ENCODE measurements at places on chromosomes 5 and 9.

- peaks cover 9% of the 10 kb centered on the region for H3K4me1 ChIP-seq
- peaks cover 21% of the 10 kb centered on the region for H3K27me3 ChIP-seq
- DNase-seq = no peak
- no peak overlapping the region for H3K4me3 ChIP-seq
- H3K27ac ChIP-seq = no peak overlapping the region
These were observed 54.1 kb downstream of the GDA start for GRCh38 chr9:72203205-72203803.

- H3K36me3 ChIP-seq = no peaks in the 10 kb centered on the region
- H3K4me1 ChIP-seq = no peaks in the 10 kb centered on the region
- H3K27me3 ChIP-seq = no peaks in the 10 kb centered on the region
- DNase-seq = no peak
- H3K27ac ChIP-seq = no peak overlapping the region
These were observed 20.7 kb downstream of the ZNF462 start for GRCh38 chr9:106883626-106884190.

DNA sequence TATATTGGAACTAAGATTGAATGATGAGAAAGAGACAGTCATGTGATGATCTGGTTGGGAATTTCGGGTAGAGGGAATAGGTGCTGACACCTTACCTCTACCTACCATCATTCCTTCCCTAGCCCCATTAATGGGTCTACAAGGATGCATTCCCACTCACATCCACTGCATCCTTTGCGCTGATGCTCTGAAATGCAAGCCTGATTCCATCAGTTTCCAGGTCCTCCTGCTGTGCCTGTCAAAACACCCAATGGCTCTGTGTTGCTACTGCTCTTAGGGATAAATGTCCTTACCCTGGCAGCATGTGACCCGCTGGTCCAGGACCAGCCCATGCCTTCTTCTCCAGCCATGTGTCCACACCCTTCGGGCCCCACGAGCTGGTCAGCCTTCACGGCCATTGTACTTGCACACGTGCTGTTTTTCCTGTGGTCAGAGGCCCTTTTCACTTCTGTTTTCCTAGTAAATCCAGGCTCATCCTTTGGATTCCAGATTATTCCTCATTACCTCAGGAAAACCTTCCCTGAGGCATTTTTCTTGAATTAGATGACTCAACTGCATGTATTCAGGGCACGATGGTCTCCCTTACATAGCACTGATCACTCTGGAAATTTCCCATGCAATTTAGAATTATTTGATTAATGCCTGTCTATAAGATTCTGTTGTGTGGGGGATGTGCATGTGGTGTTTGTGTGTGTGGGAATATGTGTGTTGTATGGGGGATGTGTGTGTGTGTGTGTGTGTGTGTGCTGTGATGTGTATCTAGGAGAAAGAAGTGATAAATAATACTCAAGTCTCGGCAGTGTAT is 185.0 kb downstream of the DIRAS2 start:
- no peak for DNase-seq
- H3K27ac ChIP-seq = no peak overlapping the region

GRCh38 chr5:82635561-82636288 is 357.6 kb upstream of the RPS23 start:
- H3K4me3 ChIP-seq = no peak overlapping the region
- H3K4me1 ChIP-seq = peaks cover 8% of the 10 kb centered on the region
- no peaks in the 10 kb centered on the region for H3K27me3 ChIP-seq
- no peak for DNase-seq
- H3K36me3 ChIP-seq = peaks cover 4% of the 10 kb centered on the region
- H3K27ac ChIP-seq = no peak overlapping the region

DNA sequence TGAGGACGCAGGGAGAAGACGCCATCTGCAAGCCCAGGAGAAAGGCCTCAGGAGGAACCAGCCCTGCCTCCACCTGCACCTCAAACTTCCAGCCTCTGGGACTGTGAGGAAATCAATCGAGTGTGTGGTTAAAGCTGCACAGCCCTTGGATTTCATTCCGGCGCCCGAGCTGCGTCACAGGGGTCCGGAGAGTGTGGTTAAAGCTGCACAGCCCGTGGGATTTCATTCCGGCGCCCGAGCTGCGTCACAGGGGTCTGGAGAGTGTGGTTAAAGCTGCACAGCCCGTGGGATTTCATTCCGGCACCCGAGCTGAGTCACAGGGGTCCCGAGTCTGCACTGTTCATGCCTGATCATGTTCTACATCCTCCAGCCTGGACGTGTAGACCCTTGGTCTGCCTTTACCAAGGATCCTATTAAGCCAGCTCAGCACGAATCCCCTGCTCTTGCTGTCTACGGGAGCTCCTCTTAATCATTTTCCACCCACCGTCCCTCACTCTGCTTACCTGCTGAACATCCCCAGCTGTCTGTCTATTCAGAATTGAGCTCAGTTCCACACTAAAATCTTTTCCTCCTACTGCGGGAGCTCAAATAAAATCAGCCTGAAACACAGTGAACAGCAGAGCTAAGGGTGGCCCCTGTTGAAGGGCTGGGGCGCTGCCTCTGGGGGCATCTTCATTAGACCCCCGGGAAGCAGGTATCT is 73.0 kb upstream of the OLFM1 start:
- no peaks in the 10 kb centered on the region for H3K4me1 ChIP-seq
- no peak overlapping the region for H3K4me3 ChIP-seq
- H3K27ac ChIP-seq = no peak overlapping the region
- peaks cover 44% of the 10 kb centered on the region for H3K27me3 ChIP-seq
- no peak for DNase-seq

- no peak for DNase-seq
- H3K36me3 ChIP-seq = peaks cover 8% of the 10 kb centered on the region
- peak overlapping the region; percentile 75 for H3K27ac ChIP-seq
- H3K27me3 ChIP-seq = no peaks in the 10 kb centered on the region
- H3K4me1 ChIP-seq = peaks cover 10% of the 10 kb centered on the region
- H3K4me3 ChIP-seq = no peak overlapping the region
These were observed 24.8 kb downstream of the TTC1 start for GRCh38 chr5:160033546-160034252.

DNA sequence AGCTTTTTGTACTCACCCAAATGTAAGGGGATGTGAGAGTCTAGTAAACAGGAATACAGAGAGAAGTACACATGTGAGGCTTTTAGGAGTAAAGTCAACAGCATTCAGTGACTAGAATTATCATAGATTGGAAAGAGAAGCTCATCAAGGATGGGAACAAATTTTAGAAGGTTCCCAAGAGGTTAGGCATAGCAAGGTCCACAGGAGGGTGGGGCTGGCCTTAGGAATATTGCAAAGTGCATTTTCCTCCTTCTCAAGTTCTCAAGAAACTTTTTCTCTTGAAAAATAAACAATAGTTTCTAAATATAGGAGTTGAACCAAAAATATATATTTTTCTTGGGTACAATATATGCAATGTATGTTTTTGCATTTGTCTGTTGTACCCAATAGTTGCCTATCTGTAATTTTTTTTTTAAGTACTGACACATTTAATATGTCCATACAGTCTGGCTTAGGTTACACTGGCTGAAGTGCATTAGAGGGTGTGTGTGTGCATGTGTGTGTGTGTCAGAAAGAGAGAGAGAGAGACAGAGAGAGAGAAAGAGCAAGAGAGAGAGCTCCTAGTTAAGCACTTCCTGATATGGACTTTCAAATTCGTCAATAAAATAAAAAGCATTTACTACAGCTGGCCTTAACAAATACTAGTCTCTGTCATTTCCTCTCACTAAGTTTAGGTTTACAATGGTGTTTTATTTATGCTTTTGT is 62.2 kb downstream of the SNX18 start:
- DNase-seq = no peak
- no peaks in the 10 kb centered on the region for H3K36me3 ChIP-seq
- peaks cover 5% of the 10 kb centered on the region for H3K4me1 ChIP-seq
- H3K27me3 ChIP-seq = no peaks in the 10 kb centered on the region
- H3K4me3 ChIP-seq = no peak overlapping the region

DNA sequence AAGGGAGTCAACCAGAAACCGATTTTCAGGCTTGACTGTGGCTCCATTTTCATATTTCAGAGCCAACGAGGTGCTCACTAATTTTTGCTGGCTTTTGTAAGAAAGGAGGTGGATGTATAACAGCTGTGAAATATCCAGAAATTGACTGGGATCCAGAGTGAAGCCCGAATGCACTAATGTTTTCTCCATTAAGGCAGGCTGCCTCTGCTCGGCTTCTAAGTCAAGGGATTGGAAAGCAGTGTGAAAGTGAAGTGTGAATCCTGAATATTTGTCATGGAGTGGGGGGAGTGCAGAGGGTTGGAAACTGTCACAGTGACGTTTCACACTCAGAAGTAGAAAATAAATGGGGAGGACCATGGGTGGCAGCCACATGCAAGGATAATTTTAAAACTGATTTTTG is 237.4 kb downstream of the GOLPH3 start:
- no peak overlapping the region for H3K27ac ChIP-seq
- no peaks in the 10 kb centered on the region for H3K36me3 ChIP-seq

DNA sequence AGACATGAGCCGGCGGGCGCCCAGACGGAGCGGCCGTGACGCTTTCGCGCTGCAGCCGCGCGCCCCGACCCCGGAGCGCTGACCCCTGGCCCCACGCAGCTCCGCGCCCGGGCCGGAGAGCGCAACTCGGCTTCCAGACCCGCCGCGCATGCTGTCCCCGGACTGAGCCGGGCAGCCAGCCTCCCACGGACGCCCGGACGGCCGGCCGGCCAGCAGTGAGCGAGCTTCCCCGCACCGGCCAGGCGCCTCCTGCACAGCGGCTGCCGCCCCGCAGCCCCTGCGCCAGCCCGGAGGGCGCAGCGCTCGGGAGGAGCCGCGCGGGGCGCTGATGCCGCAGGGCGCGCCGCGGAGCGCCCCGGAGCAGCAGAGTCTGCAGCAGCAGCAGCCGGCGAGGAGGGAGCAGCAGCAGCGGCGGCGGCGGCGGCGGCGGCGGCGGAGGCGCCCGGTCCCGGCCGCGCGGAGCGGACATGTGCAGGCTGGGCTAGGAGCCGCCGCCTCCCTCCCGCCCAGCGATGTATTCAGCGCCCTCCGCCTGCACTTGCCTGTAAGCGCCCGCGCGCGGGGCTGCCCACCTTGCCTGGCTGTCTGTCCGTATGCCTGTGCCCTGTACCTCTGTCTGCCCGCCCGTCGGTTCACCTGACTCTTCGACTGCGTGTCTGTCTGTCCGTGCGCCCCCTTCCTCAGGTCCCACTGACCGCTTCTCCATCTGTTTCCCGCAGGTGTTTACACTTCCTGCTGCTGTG is 412 bp downstream of the FGF18 start:
- H3K4me1 ChIP-seq = peaks cover 10% of the 10 kb centered on the region
- H3K36me3 ChIP-seq = no peaks in the 10 kb centered on the region
- H3K4me3 ChIP-seq = peak overlapping the region; percentile 91
- no peak for DNase-seq
- H3K27ac ChIP-seq = no peak overlapping the region

GRCh38 chr5:180804129-180804618 is 1.6 kb upstream of the MGAT1 start:
- H3K4me1 ChIP-seq = peaks cover 74% of the 10 kb centered on the region
- no peak for DNase-seq
- H3K4me3 ChIP-seq = peak overlapping the region; percentile 87
- H3K27ac ChIP-seq = peak overlapping the region; percentile 97
- peaks cover under 1% of the 10 kb centered on the region for H3K36me3 ChIP-seq

- peak overlapping the region; percentile 85 for H3K4me3 ChIP-seq
- H3K27ac ChIP-seq = peak overlapping the region; percentile 97
- H3K27me3 ChIP-seq = no peaks in the 10 kb centered on the region
- H3K36me3 ChIP-seq = no peaks in the 10 kb centered on the region
- no peak for DNase-seq
These were observed 55.2 kb upstream of the FYB1 start for GRCh38 chr5:39274398-39275085.

- peaks cover 3% of the 10 kb centered on the region for H3K36me3 ChIP-seq
- no peak overlapping the region for H3K27ac ChIP-seq
- no peak overlapping the region for H3K4me3 ChIP-seq
- DNase-seq = no peak
- H3K4me1 ChIP-seq = no peaks in the 10 kb centered on the region
These were observed 18.3 kb downstream of the PSAT1 start for GRCh38 chr9:78314953-78315870.

GRCh38 chr5:17813214-17813613 is 179.0 kb downstream of the TAF11L14 start:
- DNase-seq = no peak
- H3K4me3 ChIP-seq = no peak overlapping the region
- no peaks in the 10 kb centered on the region for H3K4me1 ChIP-seq
- H3K27ac ChIP-seq = no peak overlapping the region
- H3K36me3 ChIP-seq = no peaks in the 10 kb centered on the region
- no peaks in the 10 kb centered on the region for H3K27me3 ChIP-seq

DNA sequence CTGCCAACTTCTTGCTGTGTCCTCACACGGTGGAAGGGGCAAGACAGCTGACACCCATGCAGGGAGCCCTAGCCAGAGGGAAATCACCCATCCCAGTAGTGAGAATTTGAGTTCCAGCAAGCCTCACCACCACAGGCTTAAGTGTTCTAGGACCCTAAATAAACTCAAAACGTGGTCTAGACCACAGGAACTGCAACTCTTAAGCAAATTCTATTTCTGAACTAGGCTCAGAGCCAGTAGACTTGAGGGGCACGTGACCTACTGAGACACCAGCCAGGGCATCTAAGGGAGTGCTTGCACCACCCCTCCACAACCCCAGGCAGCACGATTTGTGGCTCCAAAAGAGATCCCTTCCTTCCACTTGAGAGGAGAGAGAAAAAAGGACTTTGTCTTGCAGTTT is 96.0 kb upstream of the PHF24 start:
- H3K27me3 ChIP-seq = peaks cover 10% of the 10 kb centered on the region
- H3K4me3 ChIP-seq = no peak overlapping the region
- H3K36me3 ChIP-seq = no peaks in the 10 kb centered on the region
- no peak overlapping the region for H3K27ac ChIP-seq
- DNase-seq = no peak
- no peaks in the 10 kb centered on the region for H3K4me1 ChIP-seq

GRCh38 chr5:85604786-85605185 is 1013.0 kb upstream of the COX7C start:
- no peaks in the 10 kb centered on the region for H3K4me1 ChIP-seq
- no peak for DNase-seq
- H3K27ac ChIP-seq = no peak overlapping the region
- H3K27me3 ChIP-seq = no peaks in the 10 kb centered on the region

- H3K4me3 ChIP-seq = no peak overlapping the region
- no peaks in the 10 kb centered on the region for H3K4me1 ChIP-seq
- no peaks in the 10 kb centered on the region for H3K36me3 ChIP-seq
- H3K27ac ChIP-seq = no peak overlapping the region
These were observed 189.5 kb downstream of the ACTL7B start for GRCh38 chr9:108666240-108666784.

- H3K4me3 ChIP-seq = peak overlapping the region; percentile 41
- DNase-seq = no peak
- peaks cover 46% of the 10 kb centered on the region for H3K27me3 ChIP-seq
- H3K36me3 ChIP-seq = peaks cover 3% of the 10 kb centered on the region
These were observed 946 bp downstream of the ADCY2 start for GRCh38 chr5:7396713-7397454.

All from T-helper 17 cell (primary cell).